Pancreas (tissue), 10 donors: ENCODE measurements at places on chromosomes 11 and 22. TPM values are rescaled to one million over a fixed set of nuclear protein-coding genes. Genes with fewer than 3 reads are reported as not detected.

DNA sequence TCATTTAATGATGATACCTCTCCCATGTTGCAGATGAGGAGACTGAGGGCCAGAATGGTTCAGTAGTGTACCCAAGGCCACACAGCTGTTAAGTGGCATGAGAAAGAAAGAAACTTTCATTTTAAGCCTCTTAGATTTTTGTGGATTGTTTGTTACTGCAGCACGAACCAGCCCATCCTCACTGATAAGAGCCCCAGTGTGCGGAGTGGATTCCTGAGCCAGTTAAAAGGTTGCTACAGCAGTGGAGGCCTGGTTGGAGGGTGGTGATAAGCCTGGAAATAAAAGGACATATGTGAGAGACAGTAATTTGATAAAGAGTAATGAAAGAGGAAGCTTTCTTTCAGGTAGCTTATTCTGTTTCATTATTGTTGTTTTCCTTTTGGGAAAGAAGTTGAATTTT is 89.0 kb downstream of the ATXN10 start:
- no peaks in the 10 kb centered on the region for H3K36me3 ChIP-seq
- H3K4me1 ChIP-seq: no peaks in the 10 kb centered on the region
- H3K4me3 ChIP-seq: no peak overlapping the region
- no peak for DNase-seq
- no peaks in the 10 kb centered on the region for H3K27me3 ChIP-seq
- H3K27ac ChIP-seq: no peak overlapping the region

GRCh38 chr11:112615891-112616290 is 345.3 kb upstream of the NCAM1 start:
- H3K4me3 ChIP-seq: no peak overlapping the region
- no peaks in the 10 kb centered on the region for H3K36me3 ChIP-seq
- no peak for DNase-seq

DNA sequence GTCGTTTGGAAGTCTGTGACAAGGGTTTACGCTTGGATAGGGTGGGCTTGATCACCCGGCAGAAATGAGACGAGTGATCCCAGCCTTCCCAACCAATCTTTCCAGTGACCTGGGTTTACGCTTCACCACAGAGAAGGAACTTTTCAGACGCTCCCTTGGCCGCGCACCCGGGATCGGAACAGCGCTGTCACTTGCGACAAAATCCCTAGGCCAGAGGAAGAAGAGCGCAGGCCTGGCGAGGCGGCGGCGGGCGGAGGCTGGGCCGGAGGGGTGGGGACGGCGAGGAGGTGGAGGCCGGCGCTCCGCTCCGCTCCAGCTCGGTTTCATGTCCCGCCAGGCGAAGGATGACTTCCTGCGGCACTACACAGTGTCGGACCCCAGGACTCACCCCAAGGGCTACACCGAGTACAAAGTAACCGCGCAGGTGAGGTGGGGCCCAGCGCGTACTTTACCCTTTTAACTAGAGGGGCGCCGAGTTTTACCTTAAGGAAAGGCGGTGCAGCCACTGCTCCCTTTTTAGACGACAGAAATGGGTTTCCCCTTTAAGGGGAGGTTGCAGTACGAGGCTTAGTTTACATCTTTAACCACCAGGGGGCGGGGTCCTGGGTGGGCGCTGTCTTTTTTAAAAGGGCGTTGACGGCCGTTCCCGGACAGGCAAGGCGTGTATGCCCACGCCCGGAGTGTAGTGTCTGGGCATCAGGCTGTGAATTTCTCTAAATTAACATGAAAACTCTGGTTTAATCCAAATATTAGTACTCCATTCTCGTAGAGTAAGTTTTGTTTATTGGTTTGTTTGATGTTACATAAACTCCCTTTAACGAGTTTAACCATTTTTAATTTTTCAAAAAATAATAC is at the start of gene SNX15:
Gene SNX15 (plus strand): TSS at position 227 of the 855 bp plus-strand sequence. CDS start 99 bp downstream, at position 326.
- peak within 1 kb of the TSS; percentile 87 for H3K27ac ChIP-seq
- no peaks in the 10 kb centered on the region for H3K36me3 ChIP-seq
- peak; percentile 92 for DNase-seq

GRCh38 chr11:13876423-13876822 is 86.1 kb upstream of the SPON1 start:
- H3K27me3 ChIP-seq: no peaks in the 10 kb centered on the region
- no peak for DNase-seq
- H3K4me3 ChIP-seq: no peak overlapping the region
- no peak overlapping the region for H3K27ac ChIP-seq

GRCh38 chr11:116960930-116961329 is 123.5 kb upstream of the APOA1 start:
- no peak overlapping the region for H3K4me3 ChIP-seq
- H3K27ac ChIP-seq: no peak overlapping the region
- no peaks in the 10 kb centered on the region for H3K27me3 ChIP-seq

- peak overlapping the region; percentile 60 for H3K27ac ChIP-seq
- no peak overlapping the region for H3K4me3 ChIP-seq
- H3K4me1 ChIP-seq: peaks cover 24% of the 10 kb centered on the region
- H3K36me3 ChIP-seq: no peaks in the 10 kb centered on the region
These were observed 27.4 kb downstream of the ZNRF3 start for GRCh38 chr22:28910569-28911303.

GRCh38 chr11:81444297-81444696 is 1289.4 kb downstream of the FAM181B start:
- H3K27me3 ChIP-seq: no peaks in the 10 kb centered on the region
- no peak for DNase-seq
- H3K4me1 ChIP-seq: no peaks in the 10 kb centered on the region
- no peak overlapping the region for H3K27ac ChIP-seq
- H3K36me3 ChIP-seq: no peaks in the 10 kb centered on the region

DNAJB7 gene
- total RNA-seq: not detected

PRAME gene
- 1.6 TPM for total RNA-seq

POTEH gene
- not detected for total RNA-seq
